ENCODE measurements at places on chromosomes 5 and 9.

DNA sequence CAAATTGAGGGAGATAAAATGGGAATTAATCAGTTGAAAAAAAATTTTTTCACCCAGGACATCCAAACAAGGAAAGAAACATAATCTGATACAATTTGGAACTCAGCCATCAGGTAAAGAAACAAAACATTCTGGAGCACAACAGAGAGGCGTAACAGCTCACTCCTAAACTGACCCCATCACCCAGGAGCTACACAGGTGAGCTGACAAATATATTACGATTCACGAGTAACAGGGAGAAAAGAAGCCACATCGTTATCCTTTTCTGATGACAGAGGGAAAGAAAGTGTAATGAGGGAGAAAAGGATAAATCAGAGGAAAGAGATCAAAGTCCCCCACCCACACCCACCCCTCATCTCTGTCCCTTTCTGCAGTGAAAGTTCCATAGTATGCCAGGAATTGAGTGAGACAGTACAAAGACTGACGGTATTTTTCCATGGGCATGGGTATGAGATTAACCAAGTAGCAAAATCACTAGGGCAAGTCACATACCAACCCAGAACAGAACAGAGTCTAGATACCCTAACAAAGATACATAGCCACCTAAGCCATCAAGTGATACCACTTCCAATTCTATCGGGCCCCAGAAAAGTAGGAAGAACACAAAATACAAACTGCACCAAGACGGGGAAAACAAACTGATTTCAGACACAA is 45.4 kb downstream of the TMEM245 start:
- H3K4me1 ChIP-seq, result no peaks in the 10 kb centered on the region
- DNase-seq, result no peak
- H3K36me3 ChIP-seq, result no peaks in the 10 kb centered on the region
- no peak overlapping the region for H3K27ac ChIP-seq

GRCh38 chr9:134699343-134699740 is 57.7 kb downstream of the COL5A1 start:
- no peak overlapping the region for H3K4me3 ChIP-seq
- H3K27ac ChIP-seq, result no peak overlapping the region
- H3K36me3 ChIP-seq, result no peaks in the 10 kb centered on the region
- H3K4me1 ChIP-seq, result no peaks in the 10 kb centered on the region

DNA sequence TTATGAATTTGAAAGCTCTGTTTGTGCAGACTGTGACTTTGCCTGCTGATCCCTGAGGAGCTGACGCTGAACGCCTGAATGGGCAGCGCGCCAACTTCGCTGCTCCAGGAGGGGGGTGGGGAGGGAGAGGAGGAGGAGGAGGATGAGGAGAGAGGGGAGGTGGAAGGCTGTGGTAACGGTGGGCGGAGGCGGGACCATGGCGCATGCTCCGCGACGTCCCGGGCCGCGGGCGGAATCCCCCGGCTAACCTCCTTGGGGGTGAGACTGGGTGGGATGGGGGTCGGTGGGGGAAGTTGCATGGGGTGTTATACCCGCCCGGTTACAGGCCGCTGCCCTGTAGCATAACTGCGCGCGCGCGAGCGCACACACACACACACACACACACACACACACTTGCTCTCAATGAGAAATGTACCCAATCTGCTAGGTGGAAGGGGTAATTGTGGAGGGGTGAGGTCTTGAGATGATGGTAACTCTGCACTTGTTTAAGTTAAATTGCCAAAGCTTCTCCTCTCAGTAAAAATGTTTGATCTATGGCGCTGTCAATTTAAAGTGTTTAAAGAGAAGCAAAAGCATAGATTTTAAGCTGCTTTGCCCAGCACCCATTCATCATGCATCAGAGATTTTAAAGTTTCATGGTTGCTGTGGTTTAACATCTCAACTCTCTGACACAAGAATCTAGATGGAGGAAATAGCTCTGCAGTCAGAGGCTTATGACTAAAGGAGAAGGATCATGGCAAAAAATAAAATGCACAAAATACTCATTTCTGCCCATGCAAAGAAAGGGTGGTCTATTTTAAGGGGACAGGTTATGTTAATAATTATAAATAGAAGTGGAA is 76.6 kb upstream of the TBCA start:
- peaks cover 70% of the 10 kb centered on the region for H3K27me3 ChIP-seq
- no peak for DNase-seq
- H3K27ac ChIP-seq, result no peak overlapping the region
- H3K36me3 ChIP-seq, result no peaks in the 10 kb centered on the region

DNA sequence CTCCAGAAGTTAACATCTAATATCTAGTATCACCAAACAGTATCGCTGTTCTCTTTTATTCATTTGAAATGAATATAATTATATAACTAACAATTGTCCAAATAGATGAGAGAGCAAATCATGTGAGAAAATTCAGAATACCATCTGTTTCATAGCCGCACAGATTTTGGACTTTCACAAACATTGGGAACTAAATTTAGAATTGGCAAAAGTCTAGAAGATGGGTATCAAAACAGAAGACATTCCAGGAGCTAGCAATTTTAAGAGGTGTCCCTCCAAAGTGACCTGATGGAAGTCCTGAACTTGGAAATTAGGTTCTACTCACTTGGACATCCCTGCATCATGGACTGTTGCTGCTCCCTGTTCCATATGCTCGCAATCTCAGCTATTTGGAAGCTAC is 57.0 kb upstream of the FSD1L start:
- no peaks in the 10 kb centered on the region for H3K4me1 ChIP-seq
- no peak overlapping the region for H3K27ac ChIP-seq
- DNase-seq, result no peak
- no peaks in the 10 kb centered on the region for H3K36me3 ChIP-seq
- H3K4me3 ChIP-seq, result no peak overlapping the region

- H3K27me3 ChIP-seq, result no peaks in the 10 kb centered on the region
- no peak overlapping the region for H3K4me3 ChIP-seq
- no peak overlapping the region for H3K27ac ChIP-seq
- no peaks in the 10 kb centered on the region for H3K36me3 ChIP-seq
- H3K4me1 ChIP-seq, result no peaks in the 10 kb centered on the region
- DNase-seq, result no peak
Observed at GRCh38 chr9:97567894-97568202, 65.3 kb downstream of the TSTD2 start.

Data from left lung (tissue), 14 donors.